CD14-positive monocyte (primary cell): ENCODE measurements at places on chromosomes 1 and 21.

- DNase-seq = no peak
These were observed 134.7 kb downstream of the ST6GALNAC3 start for GRCh38 chr1:76209238-76209637.

DNA sequence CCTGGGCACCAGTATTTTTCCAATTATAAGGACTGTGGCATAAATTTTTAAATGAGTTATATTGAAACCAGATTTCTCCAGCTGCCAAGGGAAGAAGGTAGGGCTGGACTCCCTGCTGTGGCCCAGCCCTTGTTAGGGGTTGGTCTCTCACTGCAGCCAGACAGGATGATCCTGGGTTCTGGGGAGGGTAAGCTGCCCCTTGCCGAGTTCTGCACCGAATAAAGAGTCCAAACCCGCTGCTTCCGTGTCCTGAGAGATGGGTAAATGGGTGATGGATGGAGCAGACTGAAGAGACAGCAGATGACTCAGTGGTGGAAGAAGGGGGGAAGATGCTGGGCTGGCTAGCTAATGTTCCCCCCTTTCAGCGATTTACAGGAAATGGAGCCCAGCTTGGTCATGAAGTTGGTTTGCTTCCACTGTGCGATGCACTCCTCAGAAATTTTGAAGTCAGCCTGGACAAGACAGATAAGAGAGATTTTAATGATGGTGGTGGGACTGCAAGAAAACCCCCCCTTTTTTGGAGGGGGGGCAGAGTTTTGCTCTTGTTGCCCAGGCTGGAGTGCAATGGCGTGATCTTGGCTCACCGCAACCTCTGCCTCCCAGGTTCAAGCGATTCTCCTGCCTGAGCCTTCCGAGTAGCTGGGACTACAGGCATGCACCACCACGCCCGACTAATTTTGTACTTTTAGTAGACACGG lies 41.4 kb downstream of the YARS1 start:
- no peak for DNase-seq

DNA sequence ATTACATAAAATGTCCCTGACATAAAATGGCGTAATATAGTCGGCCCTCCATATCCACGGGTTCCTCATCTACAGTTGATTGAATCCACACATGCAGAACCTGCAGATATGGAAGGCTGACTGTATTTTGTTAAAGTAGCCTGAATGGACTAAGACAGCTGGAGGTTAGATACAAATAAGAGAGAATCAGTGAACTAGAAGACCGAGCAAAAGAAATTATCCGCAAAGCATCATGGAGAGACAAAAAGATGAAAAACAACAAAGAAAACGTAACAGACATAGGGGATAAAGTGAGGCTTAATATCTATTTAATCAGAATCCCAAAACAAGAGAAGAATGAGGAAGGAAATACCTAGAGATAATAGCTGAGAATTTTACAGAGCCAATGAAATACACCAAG lies 20.3 kb downstream of the LTN1 start:
- DNase-seq = no peak

DNA sequence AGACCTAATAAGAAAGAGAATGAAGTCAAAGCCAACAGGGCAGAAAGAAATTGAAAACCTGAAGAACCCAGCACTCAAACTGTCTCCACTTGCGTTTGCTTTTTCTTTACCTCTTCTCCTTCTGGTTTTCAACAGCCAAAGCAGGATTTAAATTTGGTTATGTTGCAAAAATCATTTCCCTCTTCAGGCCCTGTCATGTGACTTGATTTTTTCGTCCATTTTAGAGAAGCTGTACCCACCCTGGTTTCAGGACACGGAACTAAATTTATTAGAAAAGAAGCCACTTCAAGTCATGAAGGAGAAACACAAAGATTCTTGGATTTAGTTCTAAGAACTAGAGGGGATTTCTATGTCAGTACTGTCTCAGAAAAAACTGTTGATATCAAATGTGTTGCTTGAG lies 1.0 kb upstream of the SYNJ1 start:
- peak; percentile 68 for DNase-seq

DNA sequence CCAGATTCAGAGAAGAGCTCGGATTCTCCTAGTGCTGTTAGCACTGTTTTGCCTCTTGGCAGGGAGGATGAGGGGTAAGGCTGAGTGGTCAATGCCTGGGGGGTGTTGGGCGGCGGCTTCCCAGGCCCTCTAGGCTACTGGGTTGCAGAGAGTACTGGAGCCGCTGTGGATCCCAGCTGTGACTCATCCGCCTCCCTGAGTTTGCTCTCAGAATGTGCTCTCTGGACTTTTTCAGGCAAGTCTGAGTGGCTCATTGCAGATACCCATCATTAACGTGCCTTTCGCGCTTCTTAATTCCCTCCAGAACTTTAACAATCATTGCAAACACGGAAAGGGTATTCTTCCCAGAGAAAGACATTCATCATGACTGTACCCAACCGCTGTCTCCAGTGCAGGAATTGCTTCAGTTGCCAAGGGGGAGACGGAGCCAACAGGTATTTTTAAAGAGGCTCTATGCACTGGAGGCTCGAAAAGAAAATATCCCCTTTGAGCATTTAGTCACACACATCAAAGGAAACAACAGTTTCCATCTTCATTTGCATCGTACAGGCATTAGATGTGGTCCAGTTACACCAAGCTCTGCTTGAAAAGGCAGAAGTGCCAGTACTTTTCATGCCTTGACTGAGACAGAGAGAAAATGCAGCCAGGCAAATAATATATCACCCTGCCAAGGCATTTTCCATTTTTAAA lies 14.4 kb upstream of the CAMTA1 start:
- DNase-seq = no peak

DNA sequence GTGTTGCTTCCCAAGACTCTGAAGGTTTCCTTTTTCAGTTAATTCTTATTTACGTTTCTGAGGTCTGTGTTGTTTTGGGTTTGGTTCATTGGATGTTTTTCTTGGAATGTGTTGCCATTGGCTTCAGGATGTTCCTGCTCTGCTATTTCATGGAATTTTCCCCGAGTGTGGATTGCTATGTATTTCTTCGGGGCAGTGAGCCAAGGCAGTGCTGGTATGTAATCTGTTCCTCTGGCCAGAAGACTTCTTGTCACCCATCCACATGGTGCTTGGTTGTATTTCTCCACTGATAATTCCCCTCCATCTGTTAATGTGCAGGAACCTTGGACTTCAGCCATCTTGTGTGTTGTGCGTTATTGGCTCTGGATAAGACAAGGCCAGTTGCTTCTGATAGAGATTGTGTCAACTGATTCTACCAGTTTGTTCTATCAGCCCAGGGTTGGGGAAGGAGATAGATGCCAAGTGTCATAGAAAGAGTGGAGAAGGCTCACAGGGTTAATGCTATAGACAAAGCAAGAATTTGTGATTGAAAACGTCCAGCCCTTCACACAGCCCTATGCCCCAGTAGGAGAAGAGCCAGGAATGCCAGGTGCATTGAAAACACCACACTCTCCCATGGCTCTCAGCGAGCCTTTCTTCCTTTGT lies 505.2 kb downstream of the PLPP3 start:
- DNase-seq = no peak

DNA sequence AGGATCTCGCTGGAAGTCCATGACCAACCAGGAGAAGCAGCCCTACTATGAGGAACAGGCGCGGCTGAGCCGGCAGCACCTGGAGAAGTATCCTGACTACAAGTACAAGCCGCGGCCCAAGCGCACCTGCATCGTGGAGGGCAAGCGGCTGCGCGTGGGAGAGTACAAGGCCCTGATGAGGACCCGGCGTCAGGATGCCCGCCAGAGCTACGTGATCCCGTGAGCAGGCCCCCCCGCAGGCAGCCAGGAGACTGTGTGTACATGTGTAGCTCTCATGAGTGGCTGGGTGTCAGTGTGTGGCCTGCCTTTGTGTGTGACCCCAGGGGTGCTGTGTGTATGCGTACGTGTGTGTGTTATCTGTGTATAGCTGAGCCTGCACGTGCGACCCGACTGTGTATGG lies 27.2 kb downstream of the ETNK2 start:
- no peak for DNase-seq

GRCh38 chr1:40553017-40553416 lies 21.6 kb downstream of the ZNF684 start:
- no peak for DNase-seq

DNA sequence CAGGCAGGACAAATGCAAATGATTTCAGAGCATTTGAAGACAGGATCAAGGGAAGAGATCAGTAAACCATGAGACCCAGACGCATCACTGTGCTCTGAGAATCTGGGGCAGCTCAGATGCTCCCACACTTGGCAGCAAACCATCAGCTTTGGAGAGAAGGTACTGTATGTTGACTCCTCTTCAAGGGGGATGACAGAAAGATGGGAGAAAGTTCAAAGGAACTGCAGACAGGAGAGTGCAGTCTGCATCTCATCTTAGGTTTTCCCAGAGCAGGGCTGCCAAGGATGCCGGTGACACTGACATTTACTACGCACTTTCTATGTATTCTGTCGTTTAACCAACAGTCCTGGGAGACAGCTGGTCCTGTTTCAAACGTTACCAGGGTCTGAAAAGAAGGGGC lies 35.8 kb downstream of the OLFML2B start:
- DNase-seq = no peak

DNA sequence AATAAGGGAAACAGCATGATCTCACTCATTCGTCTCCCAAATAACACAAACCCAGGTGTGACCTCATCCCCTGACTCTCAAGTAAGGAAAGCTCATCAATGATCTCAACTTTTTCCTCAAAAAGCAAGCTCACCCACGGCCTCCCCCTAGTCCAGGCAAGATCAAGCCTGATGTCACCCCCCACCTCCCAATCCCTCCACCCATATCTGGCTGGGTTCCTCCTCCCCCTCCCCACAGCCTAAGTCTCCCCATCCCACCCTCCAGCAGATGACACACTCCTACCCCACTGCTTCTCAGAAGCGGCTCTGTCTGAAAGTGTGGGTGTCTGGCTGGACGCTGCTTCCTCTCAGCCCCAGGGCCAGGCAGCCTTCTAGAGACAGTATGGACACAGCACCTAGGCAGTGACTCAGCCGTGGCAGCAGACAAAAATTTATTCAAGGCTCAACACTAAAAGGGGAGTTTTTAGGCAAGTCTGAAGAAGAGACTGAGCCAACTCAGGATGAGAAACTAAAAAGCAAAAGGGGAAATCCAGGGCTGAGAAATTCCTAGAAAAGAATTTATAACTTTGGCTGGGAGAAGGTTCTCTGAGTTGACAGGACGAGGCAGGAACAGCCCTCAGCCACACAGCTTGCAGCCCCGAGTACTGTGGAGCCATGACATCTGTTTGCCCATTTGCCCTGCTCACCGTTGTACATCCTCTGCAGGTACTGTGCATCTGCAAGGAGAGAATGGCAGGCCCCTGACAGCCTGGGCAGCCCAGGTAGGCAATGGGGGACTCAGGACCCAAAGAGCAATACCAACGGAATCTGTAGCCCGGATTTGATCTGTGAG lies 81.6 kb upstream of the LRRC8D start:
- peak; percentile 70 for DNase-seq

DNA sequence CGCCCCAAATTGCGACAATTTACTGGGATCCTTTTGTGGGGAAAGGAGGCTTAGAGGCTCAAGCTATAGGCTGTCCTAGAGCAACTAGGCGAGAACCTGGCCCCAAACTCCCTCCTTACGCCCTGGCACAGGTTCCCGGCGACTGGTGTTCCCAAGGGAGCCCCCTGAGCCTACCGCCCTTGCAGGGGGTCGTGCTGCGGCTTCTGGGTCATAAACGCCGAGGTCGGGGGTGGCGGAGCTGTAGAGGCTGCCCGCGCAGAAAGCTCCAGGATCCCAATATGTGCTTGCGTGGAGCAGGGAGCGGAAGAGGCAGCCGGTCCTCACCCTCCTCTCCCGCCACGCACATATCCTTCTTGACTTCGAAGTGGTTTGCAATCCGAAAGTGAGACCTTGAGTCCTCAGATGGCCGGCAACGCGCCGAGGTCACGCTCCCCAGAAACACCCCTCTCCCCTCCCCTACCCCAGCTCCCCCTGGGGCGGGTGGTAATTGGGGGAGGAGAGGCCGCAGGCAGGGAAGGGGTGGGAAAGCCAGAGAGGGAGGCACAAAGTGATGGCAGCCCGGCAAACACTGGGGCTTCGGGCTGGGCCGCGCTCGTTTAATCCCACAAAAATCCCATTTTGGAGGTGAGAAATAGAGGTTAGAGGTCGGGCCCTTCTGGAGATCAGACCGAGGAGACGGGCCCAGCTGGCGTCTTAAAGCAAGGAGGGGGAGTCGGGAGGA lies 6.2 kb downstream of the SIM2 start:
- DNase-seq = no peak

DNA sequence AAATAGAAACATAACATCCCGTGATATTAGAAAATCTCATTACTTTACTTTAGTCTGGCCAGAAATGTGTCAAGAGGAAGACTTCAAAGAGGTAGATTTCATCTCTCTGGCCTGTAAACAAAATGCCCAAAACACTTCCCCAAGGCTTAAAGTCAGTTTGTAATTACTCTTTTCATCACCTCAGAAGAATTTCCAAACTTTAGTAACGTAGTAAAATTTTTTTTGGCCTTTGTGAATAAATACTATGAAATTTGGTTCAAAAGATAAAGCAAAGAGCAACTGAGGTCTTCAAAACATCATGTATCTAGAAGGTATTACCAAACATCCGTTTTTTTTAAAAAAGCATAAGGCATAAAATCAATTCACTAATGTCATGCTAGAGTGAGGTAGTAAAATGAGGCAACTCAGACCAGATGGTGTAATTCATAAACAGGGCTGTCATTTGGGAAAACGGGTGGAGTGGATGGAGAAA lies 51.4 kb downstream of the LEPR start:
- no peak for DNase-seq

DNA sequence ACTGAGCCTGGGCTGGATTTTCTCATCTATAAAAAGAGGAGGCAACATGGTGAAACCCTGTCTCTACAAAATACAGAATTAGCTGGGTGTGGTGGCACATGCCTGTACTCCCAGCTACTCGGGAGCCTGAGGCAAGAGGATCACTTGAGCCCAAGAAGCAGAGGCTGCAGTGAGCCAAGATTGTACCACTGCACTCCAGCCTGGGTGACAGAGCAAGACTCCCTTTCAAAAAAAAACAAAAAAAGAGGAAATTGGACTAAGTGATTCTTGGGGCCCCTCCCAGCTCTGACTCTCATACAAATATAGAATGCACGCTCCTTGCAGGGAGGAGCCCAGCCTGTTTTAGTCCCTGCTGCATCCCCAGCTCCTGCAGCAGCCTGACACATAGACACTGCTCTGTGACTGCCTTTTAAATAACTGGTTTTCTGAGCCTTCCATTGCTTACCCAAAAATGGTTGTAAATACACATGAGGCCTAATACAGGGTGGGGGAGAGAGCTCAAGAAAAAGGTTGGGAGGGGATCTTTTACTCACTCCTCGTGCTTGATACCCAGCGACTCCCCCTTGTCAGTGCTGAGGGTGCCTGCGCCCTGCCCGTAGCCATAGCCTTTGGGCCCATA lies 17.2 kb downstream of the CSRP1 start:
- peak; percentile 55 for DNase-seq

DNA sequence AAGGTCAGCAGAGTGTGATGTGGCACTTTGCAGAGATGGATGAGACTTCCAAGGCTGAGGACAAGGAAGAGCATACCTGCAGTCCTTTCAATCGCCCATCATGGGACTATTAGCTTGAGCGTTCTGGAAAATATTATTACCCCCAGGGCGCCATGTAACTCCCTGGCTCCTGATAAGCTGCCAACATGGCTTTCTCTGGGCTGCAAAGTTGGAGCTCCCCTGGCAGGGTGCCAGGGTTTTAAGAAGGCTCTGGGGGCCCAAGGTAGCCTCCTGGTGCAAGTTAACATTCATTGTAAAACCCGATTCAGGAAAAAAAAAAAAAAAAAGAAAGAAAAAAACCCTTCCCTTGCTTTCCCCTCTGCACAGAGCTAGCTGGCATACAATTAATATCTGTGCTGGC lies 196.7 kb downstream of the PBX1 start:
- no peak for DNase-seq
